Stimulated activated CD4-positive, alpha-beta T cell treated with anti-CD3 and anti-CD28 coated beads, Interleukin-15, amount 100 ng/mL, for 48 hours (primary cell): ENCODE measurements at places on chromosomes 5 and 9.

- DNase-seq, result no peak
Measured at GRCh38 chr9:8062459-8062858, 262.9 kb upstream of the DMAC1 start.

DNA sequence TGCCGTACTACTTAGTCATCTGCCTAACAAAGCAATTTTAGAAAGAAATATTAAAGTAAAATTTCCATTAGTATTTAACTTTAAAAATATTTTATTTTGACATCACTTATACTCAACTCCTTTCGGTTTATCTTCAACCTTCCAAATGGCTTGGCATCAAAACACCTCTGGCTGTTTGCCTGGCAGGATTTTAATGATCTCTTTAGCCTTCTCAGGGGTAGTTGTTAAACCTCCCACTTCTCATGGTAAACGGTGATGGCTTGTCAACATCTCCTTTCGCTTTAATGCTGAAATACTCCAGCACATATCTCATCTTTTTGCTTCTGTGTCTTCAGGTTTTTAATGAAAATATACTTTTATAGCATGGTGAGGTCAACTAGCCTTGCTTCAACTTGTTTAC lies 747.1 kb downstream of the CETN3 start:
- DNase-seq, result no peak

GRCh38 chr5:173326501-173326960 lies 1.7 kb downstream of the STC2 start:
- no peak for DNase-seq

DNA sequence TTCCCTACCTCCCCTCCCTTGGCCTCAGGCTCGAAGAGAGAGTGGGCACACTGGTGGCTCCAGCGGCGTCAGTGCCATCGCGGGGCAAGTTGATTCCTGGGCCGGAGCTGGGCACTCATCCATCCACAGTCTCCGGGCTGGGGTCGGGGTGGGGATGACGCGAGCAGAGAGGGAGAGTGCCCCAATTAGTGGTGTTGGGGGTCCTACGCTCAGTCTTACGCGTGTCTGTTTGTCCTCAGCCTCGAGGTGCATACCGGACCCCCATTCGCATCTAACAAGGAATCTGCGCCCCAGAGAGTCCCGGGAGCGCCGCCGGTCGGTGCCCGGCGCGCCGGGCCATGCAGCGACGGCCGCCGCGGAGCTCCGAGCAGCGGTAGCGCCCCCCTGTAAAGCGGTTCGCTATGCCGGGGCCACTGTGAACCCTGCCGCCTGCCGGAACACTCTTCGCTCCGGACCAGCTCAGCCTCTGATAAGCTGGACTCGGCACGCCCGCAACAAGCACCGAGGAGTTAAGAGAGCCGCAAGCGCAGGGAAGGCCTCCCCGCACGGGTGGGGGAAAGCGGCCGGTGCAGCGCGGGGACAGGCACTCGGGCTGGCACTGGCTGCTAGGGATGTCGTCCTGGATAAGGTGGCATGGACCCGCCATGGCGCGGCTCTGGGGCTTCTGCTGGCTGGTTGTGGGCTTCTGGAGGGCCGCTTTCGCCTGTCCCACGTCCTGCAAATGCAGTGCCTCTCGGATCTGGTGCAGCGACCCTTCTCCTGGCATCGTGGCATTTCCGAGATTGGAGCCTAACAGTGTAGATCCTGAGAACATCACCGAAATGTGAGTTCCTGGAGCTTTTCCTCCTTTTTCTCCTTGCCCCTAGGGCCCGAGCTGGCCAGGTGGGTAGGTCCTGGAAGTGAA lies 861 bp downstream of the NTRK2 start:
- DNase-seq, result no peak

- DNase-seq, result no peak
Measured at GRCh38 chr5:151255621-151256286, 2.8 kb downstream of the GM2A start.

- no peak for DNase-seq
Measured at GRCh38 chr5:368183-369084, 46.9 kb downstream of the AHRR start.

DNA sequence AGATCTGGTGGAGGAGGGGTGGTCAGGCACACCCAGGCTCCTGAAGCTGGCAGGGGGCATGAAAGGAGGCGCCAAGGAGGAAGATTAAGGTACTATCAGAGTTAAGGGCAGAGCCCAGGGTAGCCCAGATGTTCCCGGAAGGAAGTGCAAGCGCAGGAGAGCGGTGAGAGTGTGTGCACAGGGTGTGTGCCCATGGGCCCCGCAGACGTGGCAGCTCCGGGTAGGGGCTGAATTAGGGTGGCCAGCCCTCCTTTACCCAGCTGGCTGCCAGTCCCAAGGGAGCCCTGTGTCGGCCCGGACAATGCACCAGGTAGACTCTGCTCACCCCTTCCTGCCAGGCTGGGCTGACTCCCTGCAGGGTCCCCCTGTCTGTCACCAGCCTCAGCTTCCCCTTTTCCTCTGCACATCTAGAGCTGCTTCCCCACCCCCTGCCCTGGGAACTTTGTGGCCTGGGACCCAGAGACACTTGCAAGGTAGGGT lies at the start of gene SMIM33:
TSS of gene SMIM33 (plus strand) at position 184 of the 480 bp plus-strand sequence. CDS start at position 302, 118 bp downstream.
- DNase-seq, result no peak

- DNase-seq, result no peak
Measured at GRCh38 chr9:121598167-121598964, 53.1 kb upstream of the DAB2IP start.

- no peak for DNase-seq
Measured at GRCh38 chr5:123265551-123265950, 157.7 kb downstream of the CEP120 start.

DNA sequence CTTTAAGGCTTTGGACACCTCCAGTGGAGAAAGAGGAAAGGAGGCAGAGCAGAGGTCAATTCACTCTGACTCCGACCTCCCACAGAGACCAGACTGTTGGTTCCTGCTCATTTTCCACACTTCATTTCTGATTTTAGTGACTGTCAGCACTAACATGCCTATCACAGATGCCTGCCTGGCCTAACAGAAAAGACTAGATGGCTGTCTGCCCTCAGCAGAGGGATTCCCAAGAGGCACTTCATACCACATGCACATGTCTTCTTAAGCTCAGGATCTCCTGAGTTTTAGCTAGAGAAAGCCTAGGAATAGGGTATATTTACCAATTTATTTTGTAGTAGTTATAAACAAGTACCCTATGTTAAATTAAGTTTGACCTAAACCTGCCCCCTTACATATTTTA lies 336.0 kb downstream of the ENC1 start:
- no peak for DNase-seq

DNA sequence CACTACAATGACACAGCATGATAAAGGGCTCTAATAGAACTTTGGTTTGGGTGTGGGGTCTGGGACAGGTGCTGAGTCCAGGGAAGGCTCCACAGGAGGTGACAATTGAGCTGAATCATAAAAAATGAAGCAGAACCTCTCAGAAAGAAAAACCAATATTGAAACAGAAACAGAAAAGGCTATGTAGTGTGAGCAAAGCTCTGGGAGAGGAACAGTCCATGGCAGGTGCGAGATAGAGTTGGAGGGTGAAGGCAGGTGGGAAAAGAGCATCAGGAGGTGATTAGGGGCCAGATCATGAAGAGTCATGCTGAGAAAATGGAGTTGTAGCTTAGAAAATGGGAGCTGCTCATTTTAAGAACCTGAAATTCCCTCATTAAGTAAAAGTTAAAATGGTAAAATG lies 164.9 kb downstream of the KCTD16 start:
- DNase-seq, result no peak
